ENCODE measurements at places on chromosomes 6 and 20.

GRCh38 chr6:56293781-56294180, 46.4 kb upstream of the COL21A1 start:
- no peak for DNase-seq

DNA sequence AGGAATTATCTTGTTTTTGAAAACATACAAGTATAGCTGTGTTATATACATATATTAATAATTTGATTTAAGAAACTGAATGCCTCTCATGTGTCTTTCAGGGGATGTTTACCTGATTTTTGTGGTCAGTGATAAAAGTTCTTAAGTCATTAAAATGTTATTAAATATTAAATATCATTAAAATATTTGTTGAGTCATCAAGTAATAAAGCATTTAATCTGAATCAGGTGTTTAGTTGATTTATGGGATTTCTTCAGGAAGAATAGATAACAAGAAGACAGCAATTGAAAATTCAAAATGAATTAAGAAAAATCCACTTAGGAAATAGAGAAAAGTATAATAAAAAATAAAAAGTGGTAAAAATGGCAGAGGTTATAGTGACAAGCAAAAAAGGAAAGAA, 361.9 kb upstream of the EYS start:
- no peak for DNase-seq

GRCh38 chr20:32304131-32304746, 26.8 kb downstream of the KIF3B start:
- no peak for DNase-seq

DNA sequence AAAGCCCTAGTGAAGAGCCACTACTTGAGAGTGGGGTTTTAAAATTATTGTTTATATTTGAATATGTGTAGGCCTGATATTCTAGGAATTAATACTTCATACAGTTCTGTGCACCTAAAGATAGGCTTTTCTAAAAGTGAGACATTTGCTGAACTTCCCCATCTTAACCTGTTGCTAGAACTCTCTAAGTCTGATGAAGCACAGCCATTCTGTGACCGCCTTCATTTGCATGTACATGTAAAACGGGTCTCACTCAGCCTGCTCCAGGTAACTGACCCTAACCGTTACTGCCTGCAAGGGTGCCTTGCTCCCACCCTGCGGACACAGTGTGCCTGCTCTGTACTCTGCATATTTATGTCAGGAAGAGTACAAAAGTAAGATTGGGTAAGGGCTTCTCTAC, 44.3 kb upstream of the IRF4 start:
- DNase-seq: no peak

DNA sequence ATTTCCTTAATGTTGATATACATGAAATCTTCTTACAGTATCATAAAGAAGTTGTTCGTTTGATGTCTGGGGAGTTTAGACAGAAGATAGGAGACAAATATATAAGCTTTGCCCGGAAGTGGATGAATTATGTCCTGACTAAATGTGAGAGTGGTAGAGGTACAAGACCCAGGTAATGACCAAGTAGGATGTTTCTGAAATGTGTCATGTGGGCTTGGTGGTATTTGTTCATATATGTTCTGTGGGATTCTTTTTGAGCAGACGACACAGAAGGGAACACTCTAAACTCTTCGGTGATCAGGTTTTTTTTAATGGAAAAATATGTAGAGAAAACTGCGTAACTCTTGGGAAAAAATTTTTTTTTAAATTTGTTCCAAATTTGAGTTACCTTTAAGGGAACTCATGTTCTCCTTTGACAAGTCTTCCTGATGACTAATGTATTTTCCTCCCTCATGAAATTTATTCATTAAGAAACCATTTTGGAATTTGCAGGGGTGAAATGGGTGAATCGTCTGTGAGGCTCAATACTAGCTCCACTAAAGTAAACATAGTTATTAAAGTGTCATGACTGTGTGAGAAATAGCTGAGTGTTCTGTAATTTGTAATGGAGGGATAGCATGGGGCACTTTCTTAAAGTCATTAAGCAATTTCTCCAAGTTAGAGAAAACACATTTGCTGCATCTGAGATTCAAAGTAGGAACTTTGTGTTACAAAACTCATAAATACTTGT, 100.6 kb downstream of the MAP3K4 start:
- no peak for DNase-seq

GRCh38 chr6:22145823-22146677, 150.8 kb downstream of the PRL start:
- no peak for DNase-seq

- DNase-seq: no peak
Measured at GRCh38 chr6:136059308-136059707, 190.8 kb downstream of the MTFR2 start.

DNA sequence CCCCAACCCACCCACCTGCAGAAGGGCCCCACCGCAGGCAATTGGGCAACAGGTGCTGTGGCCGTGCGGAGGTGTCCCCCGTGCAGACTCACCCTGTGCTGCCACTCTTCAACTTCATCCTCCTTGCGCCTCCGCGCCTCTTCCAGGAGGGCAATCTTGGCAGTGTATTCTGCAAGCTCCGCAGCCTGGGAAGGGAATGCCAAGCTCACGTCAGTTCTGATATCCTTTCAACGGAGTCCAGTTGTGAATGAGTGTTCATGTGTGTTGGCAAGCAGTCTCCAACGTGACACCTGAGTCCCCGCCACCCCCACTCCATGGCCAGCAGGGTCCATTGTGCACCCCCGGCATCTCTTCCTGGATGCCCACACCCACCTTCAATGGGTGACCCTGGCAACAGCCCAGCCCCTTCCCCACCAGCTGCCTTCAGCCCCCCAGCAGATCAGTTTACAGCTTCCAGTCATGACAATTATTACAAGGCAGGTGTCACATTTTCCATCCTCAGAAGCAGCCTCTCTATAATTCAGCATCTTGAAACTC, 49.9 kb downstream of the EZR start:
- no peak for DNase-seq

DNA sequence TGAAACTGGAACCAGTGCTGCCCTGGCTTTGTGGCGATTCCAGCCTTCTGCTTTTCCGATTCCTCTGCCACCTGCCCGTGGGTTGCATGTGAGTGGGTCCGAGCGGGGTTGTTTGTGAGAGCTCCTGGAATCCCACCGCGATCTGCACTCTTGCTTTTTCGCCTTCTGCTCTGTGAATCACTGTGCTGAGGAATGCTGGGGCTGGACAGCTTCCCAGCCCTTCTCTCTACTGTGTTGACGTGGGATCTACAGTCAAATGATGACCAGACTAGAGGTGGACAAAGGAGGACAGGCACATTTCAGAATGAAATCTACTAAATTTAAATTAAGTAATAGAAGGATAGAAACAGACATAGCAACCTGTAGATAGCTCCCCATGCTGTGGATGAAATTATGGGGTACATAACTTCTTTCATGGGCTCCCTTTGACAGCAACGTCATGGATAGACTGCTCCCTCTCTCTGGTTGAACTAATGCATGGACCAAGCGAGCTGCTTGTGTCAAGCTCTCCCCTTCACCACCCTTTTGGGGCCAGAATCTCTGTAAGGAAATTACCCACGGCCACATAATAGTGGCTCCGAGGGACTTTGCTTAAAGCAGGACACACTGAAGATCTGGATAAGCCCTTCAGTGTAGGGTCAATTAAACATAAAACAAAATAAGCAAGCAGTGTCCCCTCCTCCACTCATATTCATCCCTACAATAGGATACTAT, 2.0 kb downstream of the FNDC1 start:
- no peak for DNase-seq

DNA sequence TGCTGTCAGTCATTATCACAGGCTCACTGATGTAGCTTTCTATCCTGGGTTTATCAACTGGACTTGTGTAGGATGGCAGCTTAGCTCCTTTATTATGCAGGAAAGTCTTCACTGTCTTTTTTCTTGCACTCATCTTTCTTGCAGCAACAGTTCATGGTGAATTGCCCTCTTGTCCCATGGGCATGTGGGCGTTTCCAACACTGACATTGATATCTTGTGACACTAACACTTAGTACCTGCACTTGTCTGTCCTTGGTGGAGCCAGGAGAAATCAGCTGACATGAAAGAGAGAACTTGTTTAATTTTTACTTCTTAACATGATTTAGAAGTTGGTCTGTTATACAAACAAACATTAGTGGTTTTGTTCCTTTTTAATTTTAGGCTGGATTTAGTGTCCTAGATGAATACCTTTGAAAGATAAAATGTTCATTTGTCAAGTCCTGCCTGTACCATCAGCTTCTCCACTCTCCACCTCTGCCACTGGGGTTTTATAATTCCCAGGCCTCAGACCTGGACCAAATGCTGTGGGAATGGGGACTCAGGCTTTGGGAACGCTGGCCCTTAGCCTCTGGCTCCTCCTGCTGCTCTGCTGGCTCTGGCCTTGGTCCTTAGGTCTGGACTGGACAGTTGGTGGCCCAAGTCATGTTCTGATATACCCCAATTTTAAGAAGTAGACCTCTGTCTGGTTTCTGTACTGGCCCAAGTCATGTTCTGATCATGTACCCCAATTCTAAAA, 161.0 kb upstream of the LAMP5 start:
- DNase-seq: no peak

- no peak for DNase-seq
Measured at GRCh38 chr6:146154197-146154596, 125.3 kb downstream of the GRM1 start.

GRCh38 chr20:40678286-40678875, 10.7 kb downstream of the MAFB start:
- DNase-seq: no peak

DNA sequence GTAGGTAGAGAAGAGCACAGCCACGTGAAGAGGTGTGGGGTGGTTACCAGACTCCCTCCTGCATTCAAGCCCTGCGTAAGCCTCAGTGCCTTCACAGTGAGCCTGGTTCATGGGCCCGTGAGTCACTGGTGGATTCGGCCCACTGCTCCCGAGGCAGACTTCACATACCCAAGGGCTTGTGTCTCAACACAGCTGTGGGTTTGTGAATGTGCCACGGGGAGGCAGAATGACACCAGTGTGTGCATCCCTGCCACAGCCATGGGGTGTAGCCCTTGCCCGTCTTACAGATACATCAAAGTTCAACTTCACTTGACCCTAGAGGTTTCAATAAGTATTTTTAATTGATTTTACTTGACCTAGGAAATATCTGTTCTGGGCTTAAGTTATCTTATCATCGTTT, 108.5 kb downstream of the MAP3K4 start:
- DNase-seq: no peak

GRCh38 chr20:59123011-59123677, 40.5 kb upstream of the ZNF831 start:
- DNase-seq: no peak

- no peak for DNase-seq
Measured at GRCh38 chr6:39086711-39087110, 28.3 kb downstream of the SAYSD1 start.

GRCh38 chr20:31967830-31968249, at the start of gene XKR7:
XKR7 (plus strand) TSS chr20:31968151; CDS start chr20:31968176, 25 bp downstream.
- no peak for DNase-seq

DNA sequence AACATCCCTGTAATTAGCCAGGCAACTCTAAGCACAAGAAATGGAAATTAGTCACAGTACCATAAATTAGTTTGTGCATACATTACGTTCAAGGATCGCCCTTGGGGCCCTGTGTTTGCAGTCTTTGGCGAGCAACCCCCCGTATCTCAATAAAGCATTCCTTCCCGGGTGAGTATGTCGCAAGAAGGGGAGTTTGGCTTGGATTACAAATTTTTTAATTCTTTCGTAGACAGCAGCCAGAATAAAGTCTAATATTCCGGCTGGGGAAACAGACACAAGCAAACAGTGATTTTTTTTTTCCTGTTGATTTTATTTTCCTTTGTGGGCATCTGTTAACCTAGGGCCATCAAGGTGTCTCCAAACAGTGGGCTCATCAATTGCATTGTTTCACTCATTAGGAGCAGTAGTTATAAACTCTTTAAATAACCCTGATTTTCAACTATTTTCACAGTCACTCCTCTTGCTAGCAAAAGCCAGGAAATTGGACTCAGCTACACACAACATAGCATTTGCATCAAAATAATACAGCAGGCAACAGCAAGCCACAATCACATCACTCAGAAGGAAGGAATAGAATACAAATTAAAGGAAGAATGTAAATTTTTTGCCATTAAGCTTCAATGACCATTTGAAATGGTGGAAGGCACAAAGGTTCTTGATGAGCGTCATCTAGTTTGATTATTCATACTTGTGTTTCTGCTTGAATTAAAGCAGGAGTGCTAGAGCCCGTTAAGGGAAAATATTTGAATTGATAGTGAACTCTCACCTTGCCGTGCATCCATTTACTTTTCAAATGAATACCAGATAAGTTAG, 85.3 kb downstream of the LINC00237 start:
- no peak for DNase-seq

DNA sequence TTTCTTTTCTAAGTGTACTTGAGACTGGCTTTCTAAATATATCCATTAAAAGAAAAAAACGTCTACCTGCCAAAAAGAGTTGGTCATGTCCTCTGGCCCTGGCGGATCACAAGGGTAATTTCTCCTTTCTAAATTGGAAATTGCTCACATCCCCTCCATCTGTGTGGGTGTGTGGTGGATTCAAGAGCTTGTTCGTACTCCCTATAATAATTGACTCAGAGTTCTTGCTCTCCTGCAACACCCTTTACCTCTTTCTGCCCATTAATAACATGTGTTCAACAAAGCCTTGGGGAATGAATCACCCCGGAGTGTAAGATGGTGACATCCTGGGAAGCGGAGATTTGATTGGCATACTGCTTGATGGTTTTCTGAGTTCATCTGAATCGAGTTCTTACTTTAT, 263.8 kb downstream of the ALDH8A1 start:
- no peak for DNase-seq

DNA sequence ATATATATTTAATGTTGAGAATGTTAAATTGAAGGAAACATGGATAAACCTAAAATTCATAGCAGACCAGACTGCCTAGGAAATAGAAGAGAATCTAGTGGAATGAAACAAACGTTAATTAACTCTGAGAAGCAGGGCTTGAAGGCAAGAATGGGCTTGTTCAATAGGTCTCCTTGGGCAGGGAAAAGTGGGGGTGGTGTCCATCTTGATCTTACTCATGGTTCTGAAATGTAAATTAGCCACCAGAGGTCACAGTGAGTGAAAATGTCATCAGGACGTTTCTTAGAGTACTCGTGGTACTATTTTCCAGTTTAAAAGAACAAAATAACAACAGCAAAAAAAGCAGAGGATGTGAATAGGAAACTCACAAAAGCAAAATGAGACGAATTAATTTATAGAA, 66.8 kb upstream of the BTBD3 start:
- DNase-seq: no peak

- no peak for DNase-seq
Measured at GRCh38 chr20:61621035-61621730, 369.1 kb downstream of the CDH4 start.

GRCh38 chr20:20666359-20666758, 46.1 kb downstream of the RALGAPA2 start:
- no peak for DNase-seq

GRCh38 chr20:51022227-51022802, 592 bp downstream of the KCNG1 start:
- DNase-seq: no peak
